ENCODE measurements at places on chromosomes 7 and 10.

- DNase-seq: no peak
Observed at GRCh38 chr10:92800134-92800733, 48.1 kb upstream of the EXOC6 start.

GRCh38 chr10:7283246-7283645, 127.6 kb downstream of the SFMBT2 start:
- DNase-seq: no peak

GRCh38 chr10:74337330-74338016, 186.5 kb downstream of the ADK start:
- no peak for DNase-seq

GRCh38 chr10:58384095-58384494, 1.1 kb upstream of the TFAM start:
- DNase-seq: no peak

DNA sequence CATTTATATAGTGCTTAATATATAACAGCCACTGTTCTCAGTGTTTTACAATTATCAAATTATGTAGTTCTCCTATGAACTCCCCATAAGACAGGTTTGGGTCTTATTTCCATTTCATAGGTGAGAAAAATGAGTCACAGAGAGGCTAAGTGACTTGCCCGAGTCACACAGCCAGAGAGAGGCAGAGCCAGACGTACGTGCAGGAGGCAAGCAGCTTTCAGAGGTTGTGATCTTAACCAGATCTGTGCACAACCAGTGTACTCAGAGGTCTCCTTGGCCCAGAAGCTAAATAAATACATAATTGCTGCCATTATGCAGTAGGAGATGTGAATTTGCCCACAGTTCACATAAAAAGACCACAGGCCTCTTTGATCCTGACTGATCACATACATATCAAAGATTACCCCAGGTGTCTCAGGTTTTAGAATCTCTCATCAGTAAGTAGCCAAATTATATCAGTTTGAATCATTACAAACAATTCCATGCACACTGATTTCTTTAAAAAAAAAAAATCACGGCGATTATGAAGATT, 304.7 kb upstream of the AOAH start:
- peak; percentile 9 for DNase-seq

GRCh38 chr10:119531067-119531466, 11.5 kb downstream of the RGS10 start:
- no peak for DNase-seq

DNA sequence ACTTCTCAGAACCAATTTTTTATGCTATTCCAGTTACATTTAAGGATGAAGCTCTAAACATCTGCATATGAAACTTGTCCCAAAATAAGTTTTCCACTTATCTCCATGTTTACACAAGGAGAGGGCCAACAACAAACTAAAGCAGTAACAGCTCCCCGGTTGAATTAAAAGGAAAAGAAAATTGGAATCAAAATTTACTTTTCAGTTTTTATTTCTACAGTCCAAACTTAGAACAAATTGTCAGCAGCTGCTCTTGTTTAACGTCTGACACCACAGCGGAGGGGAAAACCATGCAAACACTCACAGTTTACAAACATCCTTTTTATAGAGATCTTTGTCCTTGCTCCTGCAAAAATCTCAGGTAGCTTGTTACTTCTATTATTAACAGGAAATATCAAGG, 101.3 kb downstream of the COL28A1 start:
- no peak for DNase-seq
